Activated naive CD4-positive, alpha-beta T cell (primary cell): ENCODE measurements at places on chromosomes 5 and 9.

- DNase-seq: no peak
Observed at GRCh38 chr9:134100040-134100439, 32.2 kb upstream of the BRD3 start.

DNA sequence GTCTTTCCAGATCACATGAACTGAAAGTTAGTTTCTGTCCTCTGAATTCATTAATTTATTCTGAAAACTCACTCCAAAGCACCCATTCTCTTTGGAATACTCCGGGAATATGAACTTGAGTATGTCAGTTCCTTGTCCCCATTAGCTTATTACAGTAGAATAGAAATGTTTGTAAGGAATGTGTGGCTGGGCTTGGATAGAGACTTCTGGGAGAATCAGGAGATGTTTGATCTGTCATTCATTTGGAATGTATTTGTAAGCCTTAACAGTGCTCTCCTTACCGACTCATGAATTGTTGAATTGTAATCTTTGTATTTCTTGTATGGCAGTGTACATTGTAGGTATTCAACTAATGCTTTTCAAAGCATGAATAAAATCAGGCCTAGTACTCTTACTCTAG, 548.4 kb downstream of the LRRC70 start:
- DNase-seq: no peak

- no peak for DNase-seq
Observed at GRCh38 chr9:133275105-133276000, at the start of gene ABO. ABO (minus strand) TSS chr9:133275201.

GRCh38 chr5:140055152-140055551, 12.1 kb upstream of the NRG2 start:
- DNase-seq: no peak

DNA sequence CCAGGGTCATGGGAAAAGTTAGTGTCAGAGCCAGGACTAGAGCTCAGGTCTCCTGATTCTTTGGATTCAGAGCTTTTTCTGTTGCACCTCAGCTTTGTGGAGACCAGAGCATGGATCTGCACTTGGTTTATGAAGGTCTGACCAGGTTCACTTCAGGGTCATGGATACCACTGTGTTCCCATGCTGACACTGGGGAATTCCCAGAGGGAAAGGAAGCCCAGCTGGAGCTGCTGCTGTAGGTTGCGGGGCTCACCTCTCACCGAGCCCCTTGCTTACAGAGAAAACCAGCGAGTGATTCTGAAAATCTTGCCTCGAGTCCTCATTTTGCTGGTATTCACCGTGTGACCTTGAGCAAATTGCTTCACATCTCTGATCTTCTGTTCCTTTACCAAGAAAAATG, 83.0 kb downstream of the RGS3 start:
- no peak for DNase-seq

GRCh38 chr5:123180676-123181393, 91.8 kb downstream of the PRDM6 start:
- no peak for DNase-seq

GRCh38 chr5:77518304-77518703, 26.2 kb upstream of the WDR41 start:
- no peak for DNase-seq

GRCh38 chr5:119330367-119331183, 25.2 kb upstream of the TNFAIP8 start:
- DNase-seq: peak; percentile 10

DNA sequence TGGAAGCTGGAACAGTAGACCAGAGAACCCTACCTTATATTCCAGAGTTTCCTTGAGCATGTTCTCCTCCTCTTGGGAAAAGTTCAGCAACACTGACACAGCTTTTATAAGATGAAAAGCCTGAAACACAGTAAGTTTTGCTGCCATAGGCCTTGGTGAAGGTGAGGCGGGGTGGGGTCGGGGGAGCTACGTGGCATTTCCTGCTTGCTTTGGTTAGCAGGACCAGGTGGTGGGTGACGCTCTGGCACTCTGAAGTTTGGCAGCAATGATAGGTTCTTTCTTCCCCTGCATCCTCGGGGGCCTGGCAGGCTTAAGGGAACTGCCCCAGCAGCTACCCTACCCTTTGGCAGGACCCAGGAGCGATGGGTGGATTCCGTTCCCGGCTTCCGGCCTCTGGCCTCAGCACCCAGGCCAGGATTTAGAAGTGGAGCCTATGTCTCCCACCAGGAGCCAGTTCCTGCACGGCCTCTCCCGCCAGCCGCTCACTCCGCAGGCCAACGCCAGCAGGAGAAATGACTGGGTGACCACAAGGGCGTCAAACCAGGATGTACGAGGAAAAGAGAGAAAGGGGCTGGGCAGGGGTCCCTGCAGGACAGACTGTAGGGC, 19.3 kb downstream of the ARPC5L start:
- DNase-seq: no peak

- no peak for DNase-seq
Observed at GRCh38 chr9:28032268-28032590, 458.9 kb upstream of the C9orf72 start.

DNA sequence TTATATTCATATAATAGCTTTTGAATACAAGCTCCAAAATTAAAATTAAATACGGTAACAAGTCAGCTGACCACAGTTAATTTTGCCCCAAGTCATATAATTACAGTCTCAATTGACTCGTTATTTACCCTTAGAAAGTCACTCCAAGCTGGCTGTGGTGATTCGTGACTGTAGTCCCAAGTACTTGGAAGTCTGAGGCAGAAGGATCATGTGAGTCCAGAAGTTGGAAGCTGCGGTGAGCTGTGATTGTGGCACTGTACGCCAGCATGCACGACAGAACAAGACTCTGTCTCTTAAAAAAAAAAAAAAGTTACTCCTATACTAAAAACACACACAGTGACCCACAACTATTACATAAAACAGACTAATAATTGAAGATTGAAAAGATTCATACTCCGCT, 31.6 kb upstream of the DTWD2 start:
- no peak for DNase-seq

- DNase-seq: no peak
Observed at GRCh38 chr5:104266161-104266560, 703.6 kb upstream of the NUDT12 start.
